Smooth muscle cell of trachea (primary cell): ENCODE measurements at places on chromosomes 2 and 18. TPM values are rescaled to one million over a fixed set of nuclear protein-coding genes. Genes with fewer than 3 reads are reported as not detected.

TMEM17 gene
- total RNA-seq, result 2.0 and 2.8 TPM in 2 replicates

QPCT gene
- total RNA-seq, result 7.0 and 19.7 TPM in 2 replicates

ITGB6 gene
- under 0.01 and 0.15 TPM in 2 replicates for total RNA-seq

B4GALT6 gene
- 2.6 and 6.0 TPM in 2 replicates for total RNA-seq

SLC4A1AP gene
- 28.1 and 38.7 TPM in 2 replicates for total RNA-seq

DCDC2C gene
- total RNA-seq, result not detected in 2 replicates

SP5 gene
- total RNA-seq, result not detected in 2 replicates

CNDP2 gene
- total RNA-seq, result 54.3 and 83.2 TPM in 2 replicates

ANAPC1 gene
- 42.7 and 51.9 TPM in 2 replicates for total RNA-seq
